Bronchial smooth muscle cell (primary cell): ENCODE measurements at places on chromosomes 5 and 9. TPM values are rescaled to one million over a fixed set of nuclear protein-coding genes. Genes with fewer than 3 reads are reported as not detected.

FGD3 gene
- total RNA-seq, result not detected in 2 replicates

FBXL7 gene
- total RNA-seq, result 3.3 and 3.4 TPM in 2 replicates

PCDHGA8 gene
- total RNA-seq, result 3.5 and 4.4 TPM in 2 replicates

SUSD1 gene
- total RNA-seq, result 12.2 and 18.4 TPM in 2 replicates

IFNA21 gene
- not detected in 2 replicates for total RNA-seq

KCNV2 gene
- not detected in 2 replicates for total RNA-seq

FAM151B gene
- total RNA-seq, result 3.9 and 6.9 TPM in 2 replicates

AFAP1L1 gene
- total RNA-seq, result 1.3 and 1.9 TPM in 2 replicates

TBC1D2 gene
- 1.6 and 4.4 TPM in 2 replicates for total RNA-seq

PLEKHG4B gene
- total RNA-seq, result under 0.01 TPM in 2 replicates

PCDHA9 gene
- 0.09 and 0.16 TPM in 2 replicates for total RNA-seq

CORO2A gene
- under 0.01 TPM in 2 replicates for total RNA-seq

PCDH1 gene
- under 0.01 and 0.26 TPM in 2 replicates for total RNA-seq

NMUR2 gene
- total RNA-seq, result not detected in 2 replicates

SPATA31D4 gene
- total RNA-seq, result not detected in 2 replicates

TLE1 gene
- 32.0 and 36.1 TPM in 2 replicates for total RNA-seq

GLDC gene
- 0.09 and 0.16 TPM in 2 replicates for total RNA-seq

PIGO gene
- total RNA-seq, result 6.9 and 9.0 TPM in 2 replicates

ECM2 gene
- 3.6 and 7.2 TPM in 2 replicates for total RNA-seq

IGIP gene
- 9.1 and 10.3 TPM in 2 replicates for total RNA-seq

MEGF10 gene
- not detected in 2 replicates for total RNA-seq

GPR150 gene
- total RNA-seq, result under 0.01 and 0.32 TPM in 2 replicates

DNAH5 gene
- 0.47 and 0.60 TPM in 2 replicates for total RNA-seq

GARIN3 gene
- total RNA-seq, result not detected in 2 replicates

PLPP7 gene
- total RNA-seq, result 1.7 and 4.5 TPM in 2 replicates

SPINK4 gene
- total RNA-seq, result 0.95 TPM in 1 of 2 replicates, not detected in the other

KLF9 gene
- total RNA-seq, result 18.8 and 22.5 TPM in 2 replicates

OTP gene
- total RNA-seq, result not detected in 2 replicates

BARX1 gene
- not detected in 2 replicates for total RNA-seq

KCNMB1 gene
- not detected in 2 replicates for total RNA-seq

INSL4 gene
- total RNA-seq, result not detected in 2 replicates

FOXD4 gene
- total RNA-seq, result 0.09 and 0.16 TPM in 2 replicates

CENPP gene
- 0.94 and 1.9 TPM in 2 replicates for total RNA-seq
